ENCODE measurements at places on chromosomes 3 and 15. TPM values are rescaled to one million over a fixed set of nuclear protein-coding genes. Genes with fewer than 3 reads are reported as not detected.
A peak's percentile ranks its signal among the peaks of the same experiment; 100 is the strongest.

- DNase-seq = peak; percentile 58
Observed at GRCh38 chr15:29669823-29670222, 152.4 kb downstream of the TJP1 start.

- no peak for DNase-seq
Observed at GRCh38 chr3:10764259-10765051, 51.6 kb upstream of the SLC6A11 start.

Gene GOLGA6L7
- not detected for total RNA-seq

GRCh38 chr3:66211779-66212178 is 9.0 kb upstream of the SLC25A26 start:
- DNase-seq = no peak

GRCh38 chr15:80456517-80457492 is 52.6 kb downstream of the ARNT2 start:
- DNase-seq = no peak

DNA sequence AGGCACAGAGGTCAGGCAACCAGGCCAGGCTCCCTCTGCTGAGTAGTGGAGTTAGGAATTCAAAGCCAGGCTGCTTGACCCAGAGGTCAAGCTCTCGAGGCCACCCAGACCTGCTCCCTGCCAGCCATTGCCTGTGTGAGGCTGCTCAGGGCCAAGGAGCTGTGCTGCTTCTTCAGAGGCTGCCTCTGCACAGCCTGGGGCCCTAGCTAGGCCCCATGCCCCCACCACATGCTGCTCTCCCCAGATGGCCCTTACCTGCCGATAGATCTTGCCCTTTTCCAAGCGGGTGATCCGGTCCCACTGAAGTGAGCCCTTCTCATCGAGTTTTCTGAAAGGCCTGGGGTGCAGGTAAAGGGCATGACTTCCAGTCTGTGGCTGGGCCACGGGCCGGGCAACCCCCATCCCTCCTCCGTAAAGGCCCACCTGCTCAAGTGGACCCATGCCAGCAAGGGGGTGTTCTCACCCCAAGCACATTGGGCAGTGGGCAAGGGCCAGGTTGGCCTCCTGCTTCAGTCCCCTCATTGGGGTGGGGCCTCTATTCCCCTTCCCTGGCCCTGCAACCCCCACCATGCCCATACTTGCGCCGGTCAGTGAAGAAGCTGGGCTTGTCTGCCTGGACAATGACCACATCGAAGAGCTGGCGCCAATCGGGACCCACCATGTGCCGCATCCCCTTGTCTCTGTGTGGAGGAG is 6.5 kb downstream of the NT5DC2 start:
- no peak for DNase-seq

Gene ELL3
- 6.1 TPM for total RNA-seq

GRCh38 chr3:88744896-88745295 is 362.5 kb upstream of the EPHA3 start:
- no peak for DNase-seq

- peak; percentile 71 for DNase-seq
Observed at GRCh38 chr3:115341208-115341607, 194.1 kb upstream of the ZBTB20 start.

DNA sequence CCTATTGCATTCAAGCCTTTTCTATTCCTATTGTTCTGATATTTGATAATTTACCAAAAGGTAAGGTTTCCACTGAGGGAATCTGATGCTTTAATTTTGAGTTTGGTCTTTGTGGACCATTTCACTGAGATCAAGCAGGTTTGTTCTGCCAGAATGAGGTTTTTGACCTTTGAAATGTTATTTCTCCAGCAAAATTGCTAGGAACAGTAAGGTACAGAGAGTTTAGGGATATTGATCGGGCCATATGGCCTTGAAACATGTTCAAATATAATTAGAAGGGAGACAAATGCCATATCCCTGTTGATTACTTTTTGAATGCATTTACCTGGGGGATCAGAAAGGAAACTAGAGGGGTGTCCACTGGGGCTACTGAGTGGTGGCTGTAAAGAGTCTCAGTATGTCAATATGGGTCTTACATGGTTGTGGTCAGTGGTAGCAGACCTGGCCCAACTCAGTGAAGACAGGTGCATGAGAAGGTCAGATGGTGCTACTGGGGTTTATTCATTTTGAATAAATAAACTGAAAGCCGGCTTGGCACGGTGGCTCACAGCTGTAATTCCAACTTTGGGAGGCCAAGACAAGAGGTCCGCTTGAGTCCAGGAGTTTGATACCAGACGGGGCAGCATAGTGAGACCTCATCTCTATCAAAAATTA is 100.2 kb downstream of the SV2B start:
- DNase-seq = no peak

GRCh38 chr3:172280406-172281051 is 167.7 kb downstream of the GHSR start:
- peak; percentile 80 for DNase-seq

Gene ESYT3
- 0.16 TPM for total RNA-seq

Gene CHRNA7
- total RNA-seq = 0.10 TPM

GRCh38 chr3:187994221-187995042 is 159.5 kb upstream of the LPP start:
- no peak for DNase-seq

Gene CCDC54
- not detected for total RNA-seq

DNA sequence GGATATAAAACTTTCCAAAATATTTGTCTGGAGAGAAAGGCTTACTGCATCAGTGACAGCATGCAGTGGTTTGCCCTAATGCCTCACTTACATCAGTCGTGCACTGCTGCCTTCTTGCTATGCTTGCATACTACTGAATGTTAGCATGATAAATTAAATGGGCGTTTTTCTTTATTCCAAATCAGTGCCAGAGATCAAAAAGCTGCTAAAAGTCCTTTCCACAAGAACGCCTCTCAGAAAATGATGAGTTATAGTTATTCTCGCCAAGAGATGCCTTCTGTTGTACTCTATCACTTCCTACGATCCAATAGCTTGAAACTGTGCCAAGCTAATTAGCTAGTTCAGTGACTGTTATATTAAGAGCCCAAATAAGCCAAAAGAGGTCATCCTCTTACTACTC is 345.8 kb upstream of the ROBO2 start:
- DNase-seq = no peak

- no peak for DNase-seq
Observed at GRCh38 chr3:95356764-95357501, 1294.1 kb downstream of the NSUN3 start.

DNA sequence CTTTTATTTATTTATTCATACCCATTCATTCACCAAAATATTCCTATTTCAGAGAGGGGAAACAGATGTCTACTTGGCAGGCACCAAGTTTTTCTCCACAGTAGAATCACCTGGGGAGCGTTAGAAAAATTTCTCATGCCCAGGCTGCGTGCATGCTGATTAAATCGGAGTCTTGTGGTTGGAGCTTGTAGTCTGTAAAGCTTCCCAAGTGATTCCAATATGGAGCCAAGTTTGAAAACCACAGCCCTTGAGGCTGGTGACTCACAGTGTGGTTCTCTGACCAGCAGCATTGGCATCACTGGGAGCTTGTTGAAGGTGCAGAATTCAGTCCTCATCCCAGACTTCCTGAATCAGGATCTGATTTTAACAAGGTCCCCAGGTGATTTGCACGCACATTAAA is 49.7 kb downstream of the PDHB start:
- DNase-seq = peak; percentile 98

DNA sequence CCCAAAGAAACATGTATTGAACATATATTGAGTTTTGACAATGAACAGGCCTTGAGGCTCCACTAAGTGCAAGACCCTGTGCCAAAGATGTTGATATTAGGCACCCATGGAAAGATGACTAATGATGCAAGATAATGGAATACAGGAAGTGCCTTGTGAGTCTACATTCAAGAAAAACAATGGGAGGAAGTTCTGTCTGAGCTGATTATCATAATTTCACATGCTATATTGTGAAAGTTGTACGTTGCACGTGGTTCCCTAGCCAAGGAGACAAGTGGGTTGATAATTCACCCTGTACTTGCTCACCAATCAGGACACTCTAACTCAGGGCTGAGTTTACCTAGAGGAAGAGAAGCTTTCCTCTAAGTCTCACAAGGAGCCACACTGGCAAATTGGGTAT is 186.9 kb upstream of the STAC start:
- no peak for DNase-seq

DNA sequence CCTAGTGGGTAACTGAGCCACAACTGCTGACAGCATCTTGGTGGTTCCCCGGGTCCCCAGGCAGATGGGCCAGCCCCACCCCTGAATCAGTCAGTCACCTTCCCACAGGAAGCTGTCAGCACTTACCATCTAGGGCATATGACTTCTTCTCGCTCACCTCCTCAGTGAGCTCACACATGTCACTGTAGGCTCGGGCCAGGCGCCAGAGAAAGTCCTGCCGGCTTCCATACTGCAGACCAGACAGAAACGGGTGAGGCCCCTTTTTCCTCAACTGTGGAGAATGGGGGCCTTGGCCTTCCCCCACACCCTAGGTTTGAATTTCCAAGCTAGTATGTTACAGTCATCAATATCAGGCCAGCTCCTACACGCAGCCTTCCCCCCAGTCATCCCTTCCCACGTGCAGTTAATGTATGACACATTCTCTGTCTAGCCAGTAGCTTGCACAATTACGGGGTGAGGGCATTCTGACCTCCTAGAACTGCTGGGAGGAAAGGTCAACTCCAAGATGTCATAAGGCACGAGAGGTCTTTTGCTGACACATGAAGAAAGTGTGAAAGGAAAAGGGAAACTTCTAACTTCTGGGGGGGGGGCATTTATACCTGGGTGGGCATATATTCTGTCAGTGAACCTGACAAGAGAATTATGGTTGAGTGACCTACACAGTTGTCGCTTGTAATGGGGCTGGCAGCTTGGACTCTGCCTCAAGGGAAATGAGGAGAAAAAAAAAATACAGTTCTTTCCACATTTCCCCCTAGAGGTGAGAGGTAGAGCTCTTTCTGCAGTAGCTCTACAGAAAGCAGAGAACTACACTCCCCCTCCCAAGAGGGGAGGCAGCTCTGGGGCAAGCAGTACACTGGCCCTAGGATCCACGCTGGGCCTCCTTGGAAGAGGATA is 10.9 kb downstream of the RMDN3 start:
- DNase-seq = no peak

Gene GASK1A
- total RNA-seq = not detected

GRCh38 chr15:49900903-49901235 is 218.2 kb downstream of the ATP8B4 start:
- no peak for DNase-seq

DNA sequence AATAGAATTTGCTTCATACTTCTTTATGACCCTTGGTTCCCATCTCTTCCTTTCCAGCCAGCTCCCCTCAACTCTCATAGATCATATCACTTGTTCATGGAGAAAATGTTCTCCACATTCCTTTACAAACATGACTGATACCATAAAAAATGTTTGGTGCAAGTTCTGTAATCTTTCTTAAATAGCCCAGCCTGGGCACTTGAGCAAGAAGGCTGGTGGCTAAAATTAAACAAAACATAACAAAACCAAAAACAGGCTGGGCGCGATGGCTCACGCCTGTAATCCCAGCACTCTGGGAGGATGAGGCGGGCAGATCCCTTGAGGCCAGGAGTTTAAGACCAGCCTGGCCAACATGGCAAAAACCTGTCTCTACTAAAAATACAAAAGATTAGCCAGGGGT is 8.9 kb upstream of the POLR2M start:
- DNase-seq = no peak

Gene CYP8B1
- not detected for total RNA-seq

Gene UACA
- 16.8 TPM for total RNA-seq

DNA sequence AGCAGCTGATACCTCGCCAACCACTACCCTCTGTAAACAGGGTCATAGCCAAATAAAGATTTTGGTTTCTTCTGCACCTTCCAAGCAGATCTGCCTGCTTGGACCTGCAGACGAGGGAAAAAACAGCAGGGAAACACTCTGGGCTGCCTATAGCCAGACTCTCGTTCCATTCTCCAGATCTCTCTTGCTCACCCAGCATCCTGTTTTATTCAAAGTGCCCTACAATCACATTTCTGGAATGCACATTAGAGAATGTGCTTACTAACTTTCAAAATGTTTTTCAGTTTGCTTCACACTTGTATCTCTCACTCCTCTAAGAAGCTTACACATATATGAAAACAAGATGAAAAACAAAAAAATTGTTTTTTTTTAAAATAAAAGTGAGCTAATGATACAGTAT is 71.4 kb downstream of the MLH1 start:
- DNase-seq = no peak

GRCh38 chr3:137692803-137693431 is 71.2 kb upstream of the SOX14 start:
- peak; percentile 10 for DNase-seq

Gene VPS39
- total RNA-seq = 39.7 TPM

DNA sequence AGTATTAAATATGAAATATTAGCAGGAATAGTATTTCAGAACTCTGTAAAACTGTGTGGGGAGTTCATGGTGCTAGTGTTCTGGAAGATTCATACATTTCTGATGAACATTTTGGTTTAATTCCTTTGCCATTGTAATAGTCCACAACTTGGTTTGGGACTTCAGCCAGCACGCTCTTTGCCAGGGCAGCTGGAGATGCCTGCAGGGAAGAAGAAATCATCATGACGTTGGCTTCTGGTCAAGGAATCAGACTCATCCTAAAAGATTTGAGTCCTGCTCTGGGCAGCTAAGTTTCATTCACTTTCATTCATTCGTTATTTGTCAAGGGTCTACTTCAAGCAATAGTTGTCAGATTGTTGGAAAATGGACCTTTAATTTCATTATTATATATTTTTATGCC is 32.4 kb upstream of the MRPL3 start:
- DNase-seq = no peak

- DNase-seq = no peak
Observed at GRCh38 chr3:105963161-105963560, 94.3 kb upstream of the CBLB start.

- peak; percentile 23 for DNase-seq
Observed at GRCh38 chr3:11053926-11054503, 61.5 kb downstream of the SLC6A1 start.

DNA sequence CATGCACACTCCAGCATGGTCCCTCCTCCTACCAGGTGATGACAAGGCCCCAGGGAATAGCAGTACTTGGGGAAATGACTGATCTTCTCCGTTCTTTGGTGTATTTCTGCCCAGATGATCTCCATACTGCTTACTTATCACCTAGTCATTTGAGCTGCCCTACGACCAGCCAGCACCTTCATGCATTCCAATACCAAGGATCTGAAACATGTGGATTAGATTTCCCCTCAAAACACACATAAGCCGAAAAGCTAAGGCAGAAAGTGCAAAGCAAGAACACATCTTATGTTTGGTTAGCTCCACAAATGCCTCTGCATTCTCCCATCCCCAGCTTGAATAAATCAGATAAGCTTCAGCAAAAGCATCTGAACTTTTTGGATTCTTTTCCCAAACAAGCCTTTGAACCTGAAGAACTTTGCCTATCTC is 64.8 kb upstream of the BCL6 start:
- no peak for DNase-seq

DNA sequence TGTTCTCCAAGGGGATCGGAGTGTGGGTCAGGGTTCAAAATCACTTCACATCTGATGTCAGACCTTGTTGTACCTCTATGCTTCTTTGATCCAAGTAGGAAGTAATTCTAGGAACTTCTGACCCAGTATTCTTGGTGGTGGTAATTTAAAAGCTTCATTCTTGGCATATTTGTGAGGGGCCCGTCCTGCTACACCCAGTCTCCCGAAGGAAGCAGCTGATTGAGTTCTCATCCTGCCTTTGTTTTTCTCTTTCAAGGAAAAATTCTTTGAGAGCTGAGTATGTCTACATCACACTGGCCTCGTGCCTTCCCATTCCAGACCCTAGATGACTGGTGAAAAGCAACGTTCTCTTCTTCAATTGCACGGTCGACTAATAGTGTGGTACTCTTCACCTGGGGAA is 234.4 kb upstream of the TPRG1 start:
- peak; percentile 42 for DNase-seq

GRCh38 chr3:178676942-178677790 is 140.9 kb downstream of the KCNMB2 start:
- DNase-seq = no peak

Data from A172 (cell line).